ENCODE measurements at places on chromosomes 3 and 15. TPM values are rescaled to one million over a fixed set of nuclear protein-coding genes. Genes with fewer than 3 reads are reported as not detected.

GRCh38 chr3:46700772-46701171, 420 bp upstream of the TMIE start:
- no peak for DNase-seq

DNA sequence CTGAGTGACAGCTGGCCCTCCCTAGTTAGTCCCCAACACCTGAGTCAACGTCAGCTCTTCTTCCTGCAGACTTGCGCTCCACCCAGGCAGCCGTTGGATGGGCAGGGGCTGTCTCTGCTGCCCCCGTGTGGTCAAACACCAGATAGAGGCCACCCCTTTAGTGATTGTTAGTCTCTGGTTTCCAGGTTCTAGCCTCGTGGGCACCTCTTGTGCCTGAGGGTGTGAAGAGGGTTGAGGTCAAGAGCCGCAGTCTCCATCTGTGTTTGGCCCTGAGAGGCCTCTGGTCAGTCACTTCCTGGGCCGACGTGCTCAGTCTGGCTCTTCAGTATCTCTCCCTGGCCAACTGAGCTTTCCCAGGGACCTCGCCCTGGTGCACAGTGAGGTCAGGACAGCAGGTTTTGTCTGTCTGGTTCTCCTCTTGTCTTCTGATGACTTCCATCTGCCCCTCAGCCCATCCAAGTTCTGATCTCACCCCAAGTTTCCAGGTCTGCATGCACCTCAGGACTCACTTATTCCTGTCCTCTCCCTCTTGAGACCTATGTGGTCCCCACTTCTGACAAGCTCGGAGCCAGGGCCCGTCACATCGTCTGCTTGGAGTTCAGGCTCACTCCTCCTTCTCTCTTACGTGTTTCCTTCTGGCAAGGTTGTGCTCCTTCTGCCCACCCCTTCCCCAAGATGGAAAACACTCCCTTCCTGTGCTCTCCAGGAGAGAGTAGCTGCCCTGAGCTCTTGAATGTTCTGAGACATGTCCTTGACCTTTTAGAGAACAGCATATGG, 20.9 kb downstream of the CD276 start:
- DNase-seq, result peak; percentile 20

DNA sequence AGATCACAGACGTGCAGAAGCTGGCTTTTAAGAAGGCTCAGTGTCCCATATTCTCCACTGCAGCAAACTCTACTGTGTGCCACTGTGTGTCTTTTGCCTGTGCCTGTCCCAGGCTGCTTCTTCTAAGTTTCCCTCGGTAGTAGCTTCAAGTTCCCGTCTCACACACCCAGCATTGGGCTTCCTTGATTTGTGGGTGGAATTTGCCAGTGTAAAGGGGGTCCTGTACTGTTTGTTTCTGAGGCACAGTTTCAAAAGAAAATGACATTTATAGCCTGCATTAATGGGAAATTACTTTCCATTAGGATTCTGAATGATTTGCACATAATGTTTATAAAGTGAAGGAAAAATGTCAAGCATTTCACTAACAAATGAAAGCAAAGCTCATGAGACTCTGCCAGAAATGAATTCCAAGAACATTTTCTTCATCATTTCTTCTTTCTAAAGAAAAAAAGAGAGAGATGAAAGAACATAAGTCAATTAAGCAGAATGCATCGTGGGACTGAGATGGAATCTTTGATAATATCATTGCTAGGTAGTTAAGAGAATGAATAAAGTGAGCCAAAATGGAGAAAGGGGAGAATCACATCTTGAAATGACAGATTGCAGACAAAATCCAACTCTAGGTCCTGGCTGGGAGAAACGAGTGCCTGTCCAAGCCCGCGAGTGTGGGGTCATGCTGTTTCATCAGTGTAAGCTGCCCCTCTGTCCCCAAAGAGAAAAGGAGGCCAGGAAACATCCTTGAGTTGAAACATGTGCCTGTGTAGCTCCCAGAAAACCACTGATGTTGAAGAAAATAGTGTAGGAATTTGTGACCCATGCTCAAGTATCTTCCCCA, 48.6 kb upstream of the ADAMTSL3 start:
- no peak for DNase-seq

- no peak for DNase-seq
Measured at GRCh38 chr3:150603980-150604319, 829 bp downstream of the SELENOT start.

- DNase-seq, result no peak
Measured at GRCh38 chr3:113436809-113437208, 4.5 kb downstream of the CFAP44 start.

- no peak for DNase-seq
Measured at GRCh38 chr3:55658690-55659562, 171.8 kb upstream of the WNT5A start.

DNA sequence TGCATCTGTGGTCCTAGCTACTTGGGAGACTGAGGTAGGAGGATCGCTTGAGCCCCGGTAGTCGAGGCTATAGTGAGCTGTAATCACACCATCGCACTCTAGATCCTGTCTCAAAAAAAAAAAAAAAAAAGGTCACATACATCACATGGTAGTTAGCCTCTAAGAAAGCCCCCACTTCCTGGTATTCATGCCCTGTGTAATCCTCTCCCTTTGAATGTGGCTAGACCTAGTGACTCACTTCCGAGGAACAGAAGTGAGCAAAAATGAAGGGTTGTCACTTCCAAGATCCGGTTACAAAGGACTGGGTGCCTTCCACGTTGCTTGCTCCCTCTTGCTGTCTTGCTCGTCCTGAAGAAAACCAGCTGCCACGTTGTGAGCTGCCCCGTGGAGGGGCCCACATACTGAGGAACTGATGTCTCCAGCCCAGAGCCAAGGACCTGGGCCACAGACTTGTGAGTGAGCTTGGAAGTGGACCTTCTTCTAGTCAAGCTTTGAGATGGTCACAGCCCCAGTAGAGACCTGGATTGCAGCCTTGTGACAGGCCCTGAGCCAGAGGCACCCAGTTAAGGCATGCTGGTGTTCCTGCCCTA, 12.6 kb upstream of the LCTL start:
- DNase-seq, result peak; percentile 24

Gene ARPP19
- polyA plus RNA-seq, result 82.8 TPM

Gene IFT80
- polyA plus RNA-seq, result 6.3 TPM

Gene COL6A6
- polyA plus RNA-seq, result not detected

All from CD4-positive, CD25-positive, alpha-beta regulatory T cell (primary cell).